Esophagus muscularis mucosa (tissue), 4 donors: ENCODE measurements at places on chromosomes 12 and 14. TPM values are rescaled to one million over a fixed set of nuclear protein-coding genes. Genes with fewer than 3 reads are reported as not detected.

GRCh38 chr12:116171549-116171948 is 105.9 kb downstream of the MED13L start:
- no peak for DNase-seq

DNA sequence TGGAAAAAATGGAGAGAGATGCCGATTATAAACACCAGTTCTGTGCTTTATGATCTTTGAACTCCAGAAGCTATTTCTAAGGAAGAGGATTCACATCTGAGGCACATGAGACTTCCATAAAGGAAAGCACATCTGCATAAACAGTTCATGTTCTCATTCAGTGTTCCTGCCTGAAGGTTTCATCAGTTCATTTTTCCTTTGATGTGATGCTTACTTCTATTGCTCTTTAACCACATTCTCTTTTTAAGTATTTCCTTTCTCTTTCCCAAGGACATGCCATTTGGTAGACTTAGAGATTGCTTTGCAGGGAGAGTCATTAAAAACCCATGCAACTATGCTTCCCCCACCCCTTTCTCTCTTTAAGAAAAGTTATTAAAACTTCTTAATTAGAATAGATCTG is 387.0 kb upstream of the FLRT2 start:
- no peak for DNase-seq

- DNase-seq: no peak
These were observed 536 bp upstream of the SLC35E3 start for GRCh38 chr12:68745376-68745903.

SAMD15 gene
- 0.52 TPM for total RNA-seq

- no peak for DNase-seq
These were observed 64.2 kb upstream of the FOXN3 start for GRCh38 chr14:89481196-89481595.

FBLN5 gene
- 161 TPM for total RNA-seq

- peak; percentile 50 for DNase-seq
These were observed 72.3 kb downstream of the ANO2 start for GRCh38 chr12:5872745-5873144.

DNA sequence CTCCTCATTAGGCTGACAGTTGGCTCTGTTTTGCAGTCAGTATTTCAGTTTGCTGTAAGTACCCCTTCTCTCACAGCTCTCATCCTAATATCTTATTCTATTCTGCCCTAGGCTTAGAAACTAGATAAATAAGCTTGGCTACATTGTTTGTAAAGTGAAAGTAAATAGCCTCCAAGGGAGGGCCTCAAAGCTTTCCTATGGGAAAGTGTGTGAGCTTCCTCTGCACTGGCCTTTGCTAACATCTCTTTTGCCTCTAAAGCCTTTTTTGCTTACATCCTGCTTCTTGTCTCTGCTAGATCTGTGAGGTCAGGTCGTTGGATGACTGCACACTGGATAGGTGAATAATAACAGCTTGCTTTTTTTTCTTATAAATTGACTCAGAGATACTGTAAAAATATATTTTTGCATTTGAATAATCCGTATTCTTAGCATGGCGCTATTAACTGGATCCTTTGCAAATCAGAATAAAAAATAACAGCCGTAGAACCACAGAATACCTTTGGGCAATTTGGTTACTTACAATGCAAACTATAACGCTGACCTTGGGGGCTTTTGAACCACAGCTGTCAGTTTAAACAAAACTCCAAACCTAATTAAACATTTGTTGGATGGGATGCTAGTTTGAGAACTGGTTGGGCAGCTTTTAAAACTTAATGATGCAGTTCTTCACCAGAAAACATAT is 55.1 kb downstream of the TTC6 start:
- DNase-seq: no peak

DNA sequence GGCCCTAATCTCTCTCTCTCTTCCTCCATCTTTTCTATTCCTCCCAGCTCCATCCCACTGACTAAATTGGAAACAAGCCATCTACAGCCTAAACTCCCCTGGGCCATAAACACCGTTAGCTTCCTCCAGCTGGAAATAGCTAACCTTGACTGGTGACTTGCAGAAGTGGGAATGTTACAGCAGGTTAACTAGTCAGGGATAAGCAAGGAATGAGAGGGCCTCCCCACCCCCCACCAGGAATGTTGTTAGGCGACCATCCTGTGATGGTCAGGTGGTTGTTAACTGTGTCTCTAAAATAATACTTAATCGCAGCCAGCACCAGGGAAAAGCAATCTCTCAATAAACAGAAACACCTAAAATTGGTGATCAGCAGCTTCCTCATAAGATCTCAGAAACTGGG is 40.8 kb downstream of the MIS18BP1 start:
- no peak for DNase-seq

SLC39A2 gene
- not detected for total RNA-seq

DNA sequence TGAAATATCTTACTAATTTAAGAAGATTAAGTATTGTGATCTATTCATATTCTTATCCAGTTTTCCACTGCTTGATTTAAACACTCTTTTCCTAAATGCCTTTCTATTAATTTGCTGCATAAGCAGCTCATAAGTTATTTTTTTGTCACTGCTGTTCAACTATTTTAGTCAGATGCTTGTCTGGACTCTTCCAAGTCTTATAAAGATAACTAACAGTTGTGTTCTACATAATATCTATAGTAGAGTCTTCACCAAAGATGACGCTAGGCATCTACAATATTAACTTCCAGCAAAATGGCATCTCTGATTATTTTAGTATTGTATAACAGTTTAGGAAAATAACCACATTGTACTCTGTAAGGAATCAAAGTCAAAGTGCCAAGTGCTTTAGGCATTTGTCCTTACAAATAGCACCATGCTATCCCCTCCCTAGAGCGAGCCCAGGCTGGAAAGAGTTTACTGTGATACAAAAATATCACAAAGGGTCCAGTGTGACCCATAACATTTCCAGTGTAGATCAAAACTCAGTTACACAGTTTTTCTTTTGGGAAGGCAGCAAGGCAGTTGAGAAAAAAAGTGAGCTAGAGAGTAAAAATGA is 98.2 kb downstream of the DENND5B start:
- DNase-seq: no peak

DNA sequence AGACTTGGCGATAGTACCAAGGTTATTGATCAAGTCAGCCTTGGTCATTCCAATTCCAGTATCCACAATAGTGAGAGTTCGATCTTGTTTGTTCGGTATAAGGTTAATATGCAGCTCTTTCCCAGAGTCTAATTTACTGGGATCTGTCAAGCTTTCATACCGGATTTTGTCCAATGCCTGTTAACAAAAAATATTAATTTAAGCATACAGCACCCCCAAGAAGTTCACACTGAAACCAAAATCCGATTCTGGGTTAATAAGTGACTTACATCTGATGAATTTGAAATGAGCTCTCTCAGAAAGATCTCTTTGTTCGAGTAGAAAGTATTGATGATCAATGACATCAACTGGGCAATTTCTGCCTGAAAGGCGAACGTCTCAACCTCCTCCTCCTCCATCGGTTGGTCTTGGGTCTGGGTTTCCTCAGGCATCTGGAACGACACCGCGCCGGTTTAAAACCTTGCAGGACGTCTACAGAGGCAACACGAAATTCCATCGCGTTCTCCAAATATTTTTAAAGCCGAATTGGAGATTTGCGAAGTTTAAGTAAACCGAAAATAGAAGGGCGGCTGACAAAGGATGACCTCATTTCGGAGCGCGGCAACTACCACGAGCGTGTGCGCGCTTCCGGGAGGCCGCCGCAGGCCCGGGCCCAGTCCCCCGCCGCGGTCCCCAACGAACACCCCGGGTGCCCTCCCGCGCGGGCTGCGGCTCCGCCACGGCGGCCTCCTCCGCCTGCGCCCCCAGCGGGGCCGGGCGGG is 716 bp downstream of the HSP90AA1 start:
- no peak for DNase-seq

- DNase-seq: no peak
These were observed 379.8 kb upstream of the PRICKLE1 start for GRCh38 chr12:42969355-42969754.

LHX5 gene
- total RNA-seq: not detected

DNA sequence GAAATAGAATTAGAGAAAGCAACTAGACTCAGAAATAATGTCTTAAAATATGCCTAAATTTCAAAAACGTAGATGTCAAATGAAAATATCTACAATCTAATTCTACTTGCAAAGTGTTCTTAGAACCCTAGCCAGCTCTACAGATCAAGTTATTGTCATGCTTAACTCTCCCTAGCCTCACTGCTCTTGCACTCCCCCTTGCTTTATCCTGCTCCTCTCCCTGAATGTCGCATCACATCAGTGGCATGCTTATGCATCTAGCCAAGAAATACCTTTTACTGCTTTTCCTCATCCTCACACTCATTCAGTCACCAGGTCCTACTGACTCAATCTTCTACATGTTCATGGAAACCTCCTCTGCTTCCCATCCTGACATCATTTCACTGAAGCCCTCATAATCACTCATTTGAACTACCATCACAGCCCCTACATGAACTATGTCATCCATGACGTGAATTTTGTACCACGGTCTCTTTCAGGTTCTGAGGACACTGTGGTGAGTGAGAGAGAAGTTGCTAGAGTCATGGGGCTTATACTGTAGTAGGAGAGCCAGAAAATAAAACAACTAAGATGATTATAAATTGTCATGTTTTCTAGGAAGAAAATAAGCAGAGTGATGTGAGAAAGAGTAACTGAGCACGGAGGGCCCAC is 22.6 kb upstream of the CRACR2A start:
- DNase-seq: no peak

DNA sequence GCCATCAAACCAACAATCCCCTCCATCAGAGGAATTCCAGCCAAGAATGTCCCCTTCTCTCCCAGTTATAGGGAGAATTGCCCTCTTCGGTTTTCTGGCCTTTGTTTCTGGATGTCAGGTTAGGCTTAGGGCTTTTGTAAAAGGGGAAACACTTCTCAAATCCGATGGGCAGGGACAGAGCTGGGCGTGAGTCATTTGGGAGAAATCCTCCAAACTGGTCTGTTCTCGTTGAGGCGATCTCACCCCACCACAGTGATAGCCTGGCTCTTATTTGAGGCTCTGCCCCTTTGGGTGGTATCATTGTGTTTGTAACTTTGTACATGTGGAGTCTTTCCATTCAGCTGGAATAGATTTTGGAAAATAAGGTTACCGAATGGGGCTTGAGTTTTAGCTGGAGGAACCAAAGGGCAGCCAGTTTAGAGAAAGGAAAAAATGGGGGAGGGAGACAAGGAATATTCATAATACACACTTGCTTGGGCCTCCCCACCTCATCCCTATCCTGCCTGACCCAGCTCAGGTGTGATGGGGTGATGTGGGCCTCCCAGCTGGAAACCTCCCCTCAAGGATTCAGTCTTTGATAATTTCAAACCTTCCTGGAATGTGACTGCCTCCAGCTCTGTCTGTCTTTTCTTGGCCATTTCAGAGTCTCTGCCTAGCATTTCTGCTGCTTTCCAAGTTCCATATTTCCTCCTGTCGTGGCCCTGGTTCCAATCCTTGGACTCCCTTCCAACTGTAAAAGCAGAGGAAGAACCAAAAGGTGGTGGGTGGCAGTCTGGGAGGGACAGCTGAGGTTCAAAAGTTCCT is 7.5 kb downstream of the HOXC4 start:
- DNase-seq: no peak

KCNC2 gene
- not detected for total RNA-seq

DNA sequence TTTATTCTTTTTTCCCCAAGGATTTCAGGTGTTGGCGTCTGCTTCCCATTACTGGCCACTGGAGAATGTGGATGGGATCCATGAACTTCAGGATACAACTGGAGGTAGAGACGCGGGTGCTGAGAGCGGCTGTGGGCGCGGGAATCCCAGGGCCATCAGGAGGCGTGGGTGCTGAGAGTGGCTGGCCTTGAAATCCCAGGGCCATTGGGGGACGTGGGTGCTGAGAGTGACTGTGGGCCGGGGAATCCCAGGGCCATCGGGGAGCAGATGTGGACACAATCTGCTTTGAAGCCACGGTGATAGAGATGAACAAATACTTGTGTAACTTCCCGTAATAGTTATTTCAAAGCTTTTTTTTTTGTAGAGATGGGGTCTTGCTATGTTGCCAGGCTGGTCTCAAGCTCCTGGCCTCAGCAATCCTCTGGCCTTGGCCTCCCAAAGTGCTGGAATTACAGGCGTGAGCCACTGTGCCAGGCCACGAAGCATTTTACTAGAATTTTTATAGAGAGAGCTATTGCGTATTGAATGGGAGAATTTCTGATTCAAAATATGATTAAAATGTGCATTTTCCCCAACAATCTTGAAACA is 12.8 kb downstream of the ADGRD1 start:
- no peak for DNase-seq

BCL11B gene
- 0.50 TPM for total RNA-seq

GRCh38 chr14:63727231-63727735 is 582 bp downstream of the SGPP1 start:
- peak; percentile 89 for DNase-seq

DNA sequence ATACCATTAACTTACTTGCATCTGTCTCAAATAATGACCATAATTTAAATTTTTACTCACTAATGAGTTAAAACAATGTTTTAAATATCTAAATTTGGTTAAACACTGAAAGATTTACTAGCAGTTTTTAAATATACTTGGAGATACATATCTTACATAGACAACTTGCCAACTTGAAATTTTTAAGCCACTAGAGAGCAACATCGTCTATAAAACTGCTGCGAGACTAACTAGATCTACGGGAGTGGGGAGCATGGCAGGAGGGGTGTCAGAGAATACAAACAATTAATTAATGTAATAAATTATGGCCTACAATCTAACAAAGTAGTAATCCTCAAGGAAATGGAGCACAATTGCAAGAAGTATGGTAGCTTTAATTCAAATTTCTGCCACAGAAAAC is 120.4 kb downstream of the LRRIQ1 start:
- no peak for DNase-seq

DNA sequence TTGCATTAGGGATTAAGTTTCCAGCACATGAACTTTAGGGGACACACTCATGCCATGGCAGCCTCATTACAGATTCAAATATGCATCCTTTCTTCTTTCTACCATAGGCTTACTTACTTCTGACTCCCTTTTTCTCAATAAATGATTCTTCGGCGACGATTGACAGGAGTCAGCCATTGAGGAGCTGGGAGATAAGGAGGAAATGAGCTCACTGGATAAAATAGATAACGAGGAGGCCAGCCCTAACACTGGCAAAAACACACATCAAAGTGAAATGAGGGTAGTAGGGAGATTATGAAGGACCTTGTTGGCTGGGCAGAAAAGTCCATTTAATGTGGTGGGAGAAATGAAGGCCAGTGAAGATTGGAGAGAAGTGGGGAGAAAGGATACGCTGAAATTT is 172.2 kb downstream of the SLC41A2 start:
- no peak for DNase-seq

GRCh38 chr12:15939111-15939510 is 28.0 kb downstream of the DERA start:
- DNase-seq: no peak

DNA sequence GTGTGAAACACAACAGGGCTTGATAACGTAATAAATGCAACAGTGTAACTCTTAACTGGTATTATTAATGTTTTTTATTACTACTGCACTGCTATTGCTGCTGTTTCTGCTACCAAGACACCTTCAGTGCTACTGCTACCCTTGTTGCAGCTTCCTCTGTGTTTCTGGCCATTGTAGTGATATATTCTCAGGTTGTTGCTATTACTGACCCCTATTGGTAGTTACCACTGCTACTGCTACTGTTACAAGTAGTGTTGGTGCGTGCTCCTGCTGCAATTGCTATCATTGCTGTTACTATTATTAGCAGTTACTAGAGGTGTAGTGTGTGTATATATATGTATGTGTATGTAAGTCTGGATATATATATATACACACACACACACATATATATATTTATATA is 87.2 kb upstream of the PTPRB start:
- no peak for DNase-seq

- no peak for DNase-seq
These were observed 3.1 kb downstream of the SINHCAF start for GRCh38 chr12:31322801-31323207.

- DNase-seq: no peak
These were observed 314.1 kb downstream of the SNAPC1 start for GRCh38 chr14:62076368-62076767.

GRCh38 chr14:37246427-37246829 is 48.7 kb downstream of the MIPOL1 start:
- no peak for DNase-seq
